Spinal cord (tissue), 10 donors: ENCODE measurements at places on chromosomes 2 and 18. TPM values are rescaled to one million over a fixed set of nuclear protein-coding genes. Genes with fewer than 3 reads are reported as not detected.

DNA sequence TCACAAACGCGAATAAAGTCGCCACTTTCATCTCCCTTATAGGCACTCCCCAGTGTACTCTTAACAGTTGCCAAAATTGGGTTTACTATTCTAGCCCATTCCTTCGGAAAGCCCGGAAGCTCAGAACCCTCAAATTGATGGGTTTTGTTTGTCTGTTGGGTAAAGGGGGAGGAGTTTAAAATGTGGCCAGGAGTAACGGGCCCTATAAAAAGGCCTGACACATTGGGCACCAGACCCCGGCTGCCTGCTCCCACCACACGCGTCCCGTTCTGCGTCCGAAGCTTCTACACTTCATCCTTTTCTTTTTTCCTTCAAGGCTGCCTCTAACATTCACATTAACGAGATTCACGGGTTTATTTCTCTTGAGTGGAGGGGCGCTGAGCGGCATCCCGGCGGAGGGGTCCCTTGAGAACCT is 837 bp downstream of the NHEJ1 start:
- H3K27me3 ChIP-seq: no peaks in the 10 kb centered on the region
- H3K4me1 ChIP-seq: peaks cover 10% of the 10 kb centered on the region
- H3K36me3 ChIP-seq: peaks cover 2% of the 10 kb centered on the region
- no peak for DNase-seq
- peak overlapping the region; percentile 89 for H3K4me3 ChIP-seq

GRCh38 chr2:140154271-140154670 is 1374.1 kb upstream of the NXPH2 start:
- no peaks in the 10 kb centered on the region for H3K4me1 ChIP-seq
- DNase-seq: no peak
- H3K27ac ChIP-seq: no peak overlapping the region
- no peaks in the 10 kb centered on the region for H3K36me3 ChIP-seq
- H3K27me3 ChIP-seq: no peaks in the 10 kb centered on the region

GRCh38 chr2:88350331-88351248 is 101.9 kb downstream of the FOXI3 start:
- no peak overlapping the region for H3K27ac ChIP-seq
- peaks cover 12% of the 10 kb centered on the region for H3K4me1 ChIP-seq
- no peaks in the 10 kb centered on the region for H3K36me3 ChIP-seq
- no peak overlapping the region for H3K4me3 ChIP-seq
- H3K27me3 ChIP-seq: peaks cover 17% of the 10 kb centered on the region
- no peak for DNase-seq

GRCh38 chr2:43837033-43837432 is 1.6 kb downstream of the ABCG5 start:
- no peak overlapping the region for H3K4me3 ChIP-seq
- no peak overlapping the region for H3K27ac ChIP-seq
- DNase-seq: no peak

The GLI2 gene
- total RNA-seq: 5.0 TPM

DNA sequence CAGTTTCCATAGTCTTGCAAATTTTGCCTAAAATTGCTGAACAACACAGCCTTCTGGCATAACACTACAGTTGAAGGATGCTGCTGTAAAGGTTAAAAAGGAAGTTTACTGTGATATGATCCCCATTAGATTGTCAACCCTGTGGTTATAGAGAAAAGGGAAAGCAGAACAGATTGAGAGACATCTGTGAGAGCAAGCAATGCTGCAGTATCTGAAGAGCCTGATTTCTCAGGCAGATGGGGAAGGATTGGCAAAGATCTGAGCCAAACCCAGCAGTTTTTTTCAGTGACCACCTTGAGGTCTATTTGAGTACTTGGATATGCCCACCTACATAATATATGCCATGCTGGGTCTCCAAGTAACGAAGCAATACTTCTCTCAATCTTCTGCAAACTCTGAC is 8.5 kb upstream of the ST8SIA3 start:
- peaks cover 9% of the 10 kb centered on the region for H3K27me3 ChIP-seq
- H3K27ac ChIP-seq: no peak overlapping the region
- no peaks in the 10 kb centered on the region for H3K4me1 ChIP-seq
- H3K4me3 ChIP-seq: no peak overlapping the region
- no peaks in the 10 kb centered on the region for H3K36me3 ChIP-seq

DNA sequence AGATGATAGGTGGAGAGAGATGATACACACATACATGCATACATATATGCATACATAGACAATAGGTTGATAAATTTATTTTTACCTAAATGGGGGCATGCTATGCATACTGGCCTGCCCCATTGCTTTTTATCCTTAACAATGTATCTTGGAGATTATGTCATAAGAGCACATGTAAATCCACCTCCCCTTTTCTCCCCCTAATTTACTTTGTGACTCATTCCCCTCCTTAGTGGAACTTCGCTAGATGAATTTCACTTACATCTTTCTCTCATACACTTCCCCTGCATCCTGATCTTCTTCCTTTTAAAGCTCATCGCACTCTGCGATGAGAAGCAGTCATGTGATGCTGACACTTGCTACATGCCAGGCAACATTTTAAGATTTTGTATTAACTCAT is 223.6 kb downstream of the C1D start:
- DNase-seq: no peak
- no peaks in the 10 kb centered on the region for H3K4me1 ChIP-seq
- H3K27me3 ChIP-seq: peaks cover 3% of the 10 kb centered on the region
- no peaks in the 10 kb centered on the region for H3K36me3 ChIP-seq
- no peak overlapping the region for H3K27ac ChIP-seq
- no peak overlapping the region for H3K4me3 ChIP-seq

DNA sequence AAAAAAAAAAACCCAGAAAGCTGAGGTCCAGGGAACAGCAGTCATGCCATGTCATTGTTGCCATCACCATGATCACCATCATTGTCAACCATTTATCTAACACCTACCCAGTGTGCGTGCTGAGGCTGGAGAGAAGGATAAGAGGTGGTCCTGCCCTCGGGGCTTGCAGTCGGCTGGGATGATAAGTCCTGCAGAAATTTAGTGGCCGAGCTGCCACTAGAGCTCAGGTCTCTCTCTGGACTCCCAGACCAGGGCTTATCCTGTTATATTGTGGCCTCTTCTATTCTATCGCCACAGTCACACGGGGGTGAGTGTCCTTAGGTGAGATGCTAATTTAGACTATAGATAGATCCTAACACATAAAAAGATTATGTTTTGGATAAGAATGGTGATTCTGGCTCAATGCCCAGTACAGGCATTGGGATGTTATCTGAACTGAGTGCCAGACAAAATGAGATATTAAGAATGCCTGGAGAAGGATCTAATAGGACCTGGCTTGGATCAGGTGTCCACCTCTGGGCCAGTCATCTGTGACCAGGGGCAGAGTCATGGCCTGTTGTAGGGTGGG is 43.2 kb upstream of the YWHAQ start:
- no peaks in the 10 kb centered on the region for H3K27me3 ChIP-seq
- no peak overlapping the region for H3K4me3 ChIP-seq
- no peaks in the 10 kb centered on the region for H3K36me3 ChIP-seq
- no peak overlapping the region for H3K27ac ChIP-seq
- H3K4me1 ChIP-seq: peaks cover 14% of the 10 kb centered on the region

- H3K27me3 ChIP-seq: no peaks in the 10 kb centered on the region
- DNase-seq: no peak
- no peak overlapping the region for H3K27ac ChIP-seq
- H3K36me3 ChIP-seq: no peaks in the 10 kb centered on the region
Measured at GRCh38 chr2:9212661-9213411, 6.2 kb downstream of the ASAP2 start.

- no peaks in the 10 kb centered on the region for H3K4me1 ChIP-seq
- peaks cover 3% of the 10 kb centered on the region for H3K36me3 ChIP-seq
- no peak overlapping the region for H3K4me3 ChIP-seq
- H3K27ac ChIP-seq: no peak overlapping the region
Measured at GRCh38 chr18:79186649-79187048, 117.5 kb downstream of the ATP9B start.

DNA sequence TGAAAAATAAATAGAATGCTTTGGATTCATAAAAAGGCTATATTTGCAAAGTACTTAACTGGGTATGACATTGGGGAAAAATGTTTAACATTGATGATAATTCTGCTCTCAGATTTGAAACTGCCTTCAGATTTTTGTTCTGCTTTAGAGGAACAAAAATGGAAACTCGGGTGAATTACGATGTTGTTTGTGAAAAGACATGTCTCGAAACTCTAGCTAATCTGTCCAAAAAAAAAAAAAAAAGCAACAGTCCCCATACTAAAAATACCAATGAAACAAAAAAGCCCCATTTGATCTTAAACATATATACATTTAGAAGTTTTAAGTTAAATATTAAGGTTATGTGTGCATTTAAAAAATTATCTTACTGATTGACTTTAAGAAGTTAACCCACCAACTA is 3.0 kb downstream of the ZDBF2 start:
- H3K4me1 ChIP-seq: peaks cover 8% of the 10 kb centered on the region
- no peak for DNase-seq

DNA sequence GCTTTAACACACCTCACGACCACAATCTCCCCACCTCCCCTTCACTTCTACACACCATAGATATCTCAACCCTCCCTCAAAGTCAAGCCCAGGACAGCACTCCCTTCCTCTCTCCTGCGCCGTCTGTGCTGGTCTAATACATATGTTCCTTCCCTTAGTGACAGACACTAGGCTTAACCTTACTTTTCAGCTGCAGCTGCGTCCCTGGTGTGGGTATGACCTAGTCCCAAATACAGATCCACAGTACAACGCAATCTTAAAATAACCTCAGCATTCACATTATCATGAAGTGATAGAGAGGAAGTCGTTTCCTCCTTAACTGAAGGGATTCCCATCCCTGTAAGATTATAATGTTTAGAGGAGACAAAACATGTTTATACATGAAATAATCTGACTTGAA is 192.7 kb upstream of the TANK start:
- H3K27ac ChIP-seq: no peak overlapping the region
- no peaks in the 10 kb centered on the region for H3K27me3 ChIP-seq
- no peaks in the 10 kb centered on the region for H3K4me1 ChIP-seq
- no peaks in the 10 kb centered on the region for H3K36me3 ChIP-seq
- DNase-seq: no peak

- no peaks in the 10 kb centered on the region for H3K27me3 ChIP-seq
- no peak overlapping the region for H3K4me3 ChIP-seq
- no peak overlapping the region for H3K27ac ChIP-seq
- H3K36me3 ChIP-seq: no peaks in the 10 kb centered on the region
- peaks cover 10% of the 10 kb centered on the region for H3K4me1 ChIP-seq
Measured at GRCh38 chr2:6290217-6291015, 575.3 kb downstream of the CMPK2 start.

DNA sequence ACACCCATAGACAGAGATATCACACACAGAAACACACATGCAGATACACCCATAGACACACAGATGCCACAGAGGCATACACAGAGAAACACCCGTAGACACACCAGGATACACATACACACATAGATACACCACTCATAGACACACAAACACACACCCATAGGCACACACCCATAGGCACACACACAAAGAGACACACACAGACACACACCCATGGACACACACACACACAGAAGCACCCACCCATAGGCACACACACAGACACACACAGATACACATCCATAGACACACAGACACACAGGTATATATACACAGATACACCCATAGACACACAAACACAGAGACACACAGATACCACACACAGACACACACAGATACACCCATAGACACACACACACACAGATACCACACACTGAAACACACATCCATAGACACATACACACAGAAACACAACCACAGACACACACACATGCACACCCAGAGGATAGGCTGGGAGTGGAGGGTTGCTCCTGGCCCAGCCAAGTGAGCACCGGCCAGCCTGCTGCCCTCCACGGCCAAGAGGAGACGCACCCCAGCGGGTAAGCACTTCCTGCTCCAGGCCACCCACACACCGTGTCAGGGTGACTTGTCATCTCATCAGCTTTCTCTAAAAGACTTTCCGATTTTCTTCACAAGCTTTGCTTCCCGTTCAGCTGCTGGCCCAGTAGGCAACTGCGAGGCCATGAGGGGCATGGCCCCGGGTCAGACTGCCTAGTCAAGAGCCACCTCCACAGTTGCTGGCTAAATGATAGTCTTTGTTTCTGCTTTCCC is 14.1 kb upstream of the CNNM3 start:
- no peak for DNase-seq
- H3K4me1 ChIP-seq: peaks cover 10% of the 10 kb centered on the region
- peaks cover 63% of the 10 kb centered on the region for H3K36me3 ChIP-seq

The PROKR1 gene
- total RNA-seq: 2.2 TPM

The ZNF892 gene
- 13.2 TPM for total RNA-seq

GRCh38 chr2:70767699-70768589 is at the start of gene ADD2:
TSS of gene ADD2 (minus strand) at chr2:70768200. CDS start at chr2:70706408, 61,792 bp downstream.
- peak within 1 kb of the TSS; percentile 50 for H3K27ac ChIP-seq
- H3K4me3 ChIP-seq: peak within 1 kb of the TSS; percentile 54
- no peaks in the 10 kb centered on the region for H3K27me3 ChIP-seq
- peaks cover 10% of the 10 kb centered on the region for H3K4me1 ChIP-seq
- H3K36me3 ChIP-seq: no peaks in the 10 kb centered on the region

GRCh38 chr2:16218625-16219024 is 278.3 kb downstream of the MYCN start:
- H3K27ac ChIP-seq: no peak overlapping the region
- H3K27me3 ChIP-seq: no peaks in the 10 kb centered on the region
- H3K4me1 ChIP-seq: peaks cover 18% of the 10 kb centered on the region
- DNase-seq: peak; percentile 49
- H3K4me3 ChIP-seq: no peak overlapping the region

The RAX gene
- 0.22 TPM for total RNA-seq

GRCh38 chr2:9702604-9703084 is 71.8 kb upstream of the YWHAQ start:
- H3K27me3 ChIP-seq: no peaks in the 10 kb centered on the region
- no peaks in the 10 kb centered on the region for H3K36me3 ChIP-seq
- H3K27ac ChIP-seq: no peak overlapping the region
- peaks cover 7% of the 10 kb centered on the region for H3K4me1 ChIP-seq
- DNase-seq: no peak

GRCh38 chr2:80050246-80050645 is 254.3 kb downstream of the LRRTM1 start:
- no peak for DNase-seq
- H3K27ac ChIP-seq: no peak overlapping the region
- no peaks in the 10 kb centered on the region for H3K27me3 ChIP-seq
- H3K36me3 ChIP-seq: no peaks in the 10 kb centered on the region

- H3K36me3 ChIP-seq: no peaks in the 10 kb centered on the region
- H3K27me3 ChIP-seq: peaks cover 15% of the 10 kb centered on the region
- no peak overlapping the region for H3K4me3 ChIP-seq
- peaks cover 8% of the 10 kb centered on the region for H3K4me1 ChIP-seq
- no peak for DNase-seq
Measured at GRCh38 chr2:236209535-236209934, 41.3 kb upstream of the GBX2 start.

The PAX8 gene
- total RNA-seq: 3.7 TPM
